Fibroblast of skin of left biceps (primary cell): ENCODE measurements at places on chromosomes 4 and X.

DNA sequence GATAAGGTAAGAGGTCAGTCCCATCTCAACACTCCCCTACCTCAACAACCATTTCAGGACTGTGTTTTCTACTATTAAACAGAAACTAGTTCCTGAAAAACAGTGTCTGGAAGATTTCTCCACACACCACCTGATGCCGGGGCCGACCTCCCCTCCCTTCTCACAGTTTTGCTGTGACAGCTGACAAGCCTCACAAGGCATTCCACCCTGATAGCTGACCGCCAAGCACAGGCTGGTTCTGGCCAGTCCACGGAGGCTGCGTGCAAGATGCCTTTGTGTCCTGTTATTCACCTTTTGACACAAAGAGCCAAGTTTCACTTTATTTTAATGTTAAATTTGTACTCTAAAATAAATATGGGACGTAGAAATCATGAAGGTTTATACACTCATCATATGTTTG, 758.6 kb downstream of the PDHA2 start:
- no peak for DNase-seq

DNA sequence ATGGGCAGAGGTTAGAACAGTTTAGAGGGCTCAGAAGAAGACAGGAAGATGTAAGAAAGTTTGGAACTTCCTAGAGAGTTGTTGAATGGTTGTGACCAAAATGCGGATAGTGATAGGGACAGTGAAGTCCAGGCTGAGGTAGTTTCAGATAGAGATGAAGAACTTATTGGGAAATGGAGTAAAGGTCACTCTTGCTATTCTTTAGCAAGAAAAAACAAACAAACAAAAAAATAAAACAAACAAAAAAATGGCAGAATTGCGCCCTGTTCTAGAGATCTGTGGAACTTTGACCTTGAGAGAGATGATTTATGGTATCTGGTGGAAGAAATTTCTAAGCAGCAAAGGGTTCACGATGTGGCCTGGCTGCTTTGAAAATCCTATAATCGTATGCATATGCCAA, 185.1 kb upstream of the SFRP2 start:
- no peak for DNase-seq

DNA sequence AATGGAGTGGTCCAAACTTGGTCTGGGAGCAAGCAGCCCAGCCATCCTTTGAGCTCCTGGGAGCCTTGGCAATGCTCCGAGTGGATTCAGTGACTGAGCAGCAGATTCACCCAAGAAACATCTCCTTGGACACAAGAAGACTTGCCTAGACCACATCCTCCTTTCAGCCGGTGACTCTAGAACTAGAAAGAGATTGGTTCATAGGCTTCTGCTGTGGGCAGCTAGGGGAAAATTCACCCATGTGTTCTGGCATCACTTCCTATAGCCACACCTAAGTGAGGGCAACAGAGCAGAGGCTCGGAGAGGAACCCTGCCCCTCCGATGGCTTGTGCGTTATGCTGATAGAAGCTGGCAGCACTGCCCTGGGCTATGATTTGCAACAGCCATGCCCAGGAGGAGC, 16.0 kb downstream of the ZNF275 start:
- no peak for DNase-seq

GRCh38 chrX:146863566-146863965, 49.0 kb upstream of the CXorf51A start:
- DNase-seq, result no peak

GRCh38 chr4:879729-880077, 52.4 kb downstream of the GAK start:
- DNase-seq, result no peak
